Epithelial cell of proximal tubule (primary cell): ENCODE measurements at places on chromosomes 2 and 18. TPM values are rescaled to one million over a fixed set of nuclear protein-coding genes. Genes with fewer than 3 reads are reported as not detected.
A peak's percentile ranks its signal among the peaks of the same experiment; 100 is the strongest.

CHRND gene
- total RNA-seq: not detected in 2 replicates

GRCh38 chr2:71800106-71800809, 346.9 kb downstream of the DYSF start:
- no peak for DNase-seq

DNA sequence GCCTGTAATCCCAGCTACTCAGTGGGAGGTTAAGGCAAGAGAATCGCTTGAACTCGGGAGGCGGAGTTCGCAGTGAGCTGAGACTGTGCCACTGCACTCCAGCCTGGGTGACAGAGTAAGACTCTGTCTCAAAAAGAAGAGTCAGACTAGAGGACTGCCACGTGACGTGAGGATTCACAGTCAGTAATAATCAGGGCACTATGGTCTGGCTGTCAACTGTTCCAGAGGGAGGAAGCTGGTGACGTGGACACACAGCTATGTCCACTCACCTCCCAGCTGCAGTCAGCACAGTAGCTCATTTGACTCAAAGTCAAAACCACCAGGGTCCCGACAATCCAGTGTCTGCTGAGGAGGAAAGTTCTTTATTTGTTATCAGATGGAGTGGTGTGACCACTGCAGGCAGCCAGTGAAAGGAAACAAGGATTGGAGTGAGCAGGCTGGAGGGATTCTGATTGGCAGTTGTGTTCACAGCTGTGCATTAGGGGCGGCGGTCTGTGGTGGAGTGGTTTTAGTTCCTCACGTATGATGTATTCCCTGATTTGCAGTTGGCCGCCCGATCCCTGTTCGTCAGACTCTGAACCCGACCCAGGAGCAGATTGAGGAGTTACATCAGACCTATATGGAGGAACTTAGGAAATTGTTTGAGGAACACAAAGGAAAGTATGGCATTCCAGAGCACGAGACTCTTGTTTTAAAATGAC, 37.9 kb downstream of the MOGAT1 start:
- DNase-seq: no peak

DNA sequence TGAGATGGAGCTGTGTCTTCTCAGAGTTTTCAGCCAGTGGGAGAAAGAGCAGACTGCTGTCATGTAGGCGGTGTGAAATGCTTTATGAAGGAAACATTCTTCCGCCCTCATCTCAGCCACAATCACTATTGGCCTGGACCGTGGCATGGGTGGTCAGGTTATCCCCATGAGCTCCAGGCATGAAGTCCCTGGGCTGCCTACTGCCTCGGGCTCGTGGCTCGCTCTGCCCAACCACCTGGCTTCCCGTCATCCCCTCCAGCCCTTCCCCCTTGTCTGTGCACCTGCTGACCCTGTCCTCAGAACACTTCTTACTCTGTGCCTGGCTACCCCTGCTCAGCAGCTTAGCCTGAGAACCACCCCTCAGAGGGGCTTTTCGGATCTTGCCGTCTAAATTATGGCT, 15.5 kb downstream of the COLEC11 start:
- no peak for DNase-seq

DNA sequence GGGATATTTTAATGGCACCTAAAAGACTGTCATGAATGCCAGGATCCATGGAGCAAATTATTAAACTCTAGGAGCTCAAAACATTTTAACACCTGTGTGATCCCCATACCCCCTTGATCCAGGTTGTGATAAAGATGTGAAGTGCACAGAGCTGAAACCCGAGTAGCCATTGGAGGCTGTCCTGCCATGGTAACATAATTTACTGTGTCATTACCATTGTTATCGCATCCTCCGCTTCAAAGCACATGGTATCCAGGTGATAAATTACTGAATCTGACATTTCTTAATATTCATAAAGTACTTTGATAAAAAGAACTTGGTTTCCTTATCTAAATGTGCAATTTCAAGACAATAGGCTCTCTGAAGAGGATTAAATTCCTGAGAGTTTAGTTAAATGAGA, 109.3 kb downstream of the CHST9 start:
- DNase-seq: no peak

- DNase-seq: no peak
Measured at GRCh38 chr2:221572821-221573429, 821 bp upstream of the EPHA4 start.

GAL3ST2 gene
- total RNA-seq: 0.22 TPM in 1 of 2 replicates, not detected in the other

FSHR gene
- not detected in 2 replicates for total RNA-seq

DNA sequence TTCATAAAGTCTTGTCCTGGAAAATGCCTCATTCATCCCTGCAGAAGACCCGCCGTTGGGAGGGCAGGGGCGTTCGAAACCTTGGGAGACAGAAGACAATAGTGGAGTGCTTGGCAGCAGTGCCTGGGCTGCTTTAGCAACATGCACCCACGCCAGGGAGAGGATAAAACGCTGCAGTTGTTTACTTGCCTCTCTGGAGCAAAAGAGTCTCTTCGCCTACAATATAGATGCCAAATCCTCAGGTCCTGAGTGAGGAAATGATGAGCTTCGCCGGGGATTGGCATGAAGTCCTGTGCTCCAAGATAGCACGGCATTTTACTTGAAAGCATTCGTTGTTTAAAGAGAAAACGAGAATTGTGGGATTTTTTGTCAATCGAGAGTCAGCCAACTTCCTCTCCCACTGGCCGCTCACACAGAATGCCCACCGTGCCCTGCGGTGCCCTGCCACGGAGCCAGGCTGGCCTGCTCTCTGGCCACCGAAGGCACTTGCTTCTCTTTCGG, 152.5 kb upstream of the POU3F3 start:
- DNase-seq: no peak

SEMA4C gene
- 34.4 and 35.3 TPM in 2 replicates for total RNA-seq

CFAP53 gene
- 0.22 and 0.69 TPM in 2 replicates for total RNA-seq

DNA sequence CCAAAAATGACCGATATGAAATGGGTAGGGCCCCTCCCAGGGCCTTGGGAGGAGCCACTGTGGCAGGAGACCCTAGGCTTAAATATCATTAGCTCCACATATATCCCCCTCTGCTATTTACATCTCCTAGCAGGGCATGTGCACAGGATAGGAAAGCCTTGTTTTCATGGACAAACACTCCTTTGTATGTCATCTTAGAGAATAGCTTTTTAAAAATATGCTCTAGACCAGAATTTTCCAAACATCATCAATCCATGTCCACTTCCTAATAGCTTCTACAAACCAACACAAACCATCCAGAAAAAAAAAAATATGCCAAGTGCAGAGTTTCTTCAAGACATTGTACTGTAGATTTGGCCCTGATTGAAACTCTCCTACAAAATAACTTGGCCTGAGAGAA, 10.8 kb downstream of the DAPL1 start:
- DNase-seq: no peak

DNA sequence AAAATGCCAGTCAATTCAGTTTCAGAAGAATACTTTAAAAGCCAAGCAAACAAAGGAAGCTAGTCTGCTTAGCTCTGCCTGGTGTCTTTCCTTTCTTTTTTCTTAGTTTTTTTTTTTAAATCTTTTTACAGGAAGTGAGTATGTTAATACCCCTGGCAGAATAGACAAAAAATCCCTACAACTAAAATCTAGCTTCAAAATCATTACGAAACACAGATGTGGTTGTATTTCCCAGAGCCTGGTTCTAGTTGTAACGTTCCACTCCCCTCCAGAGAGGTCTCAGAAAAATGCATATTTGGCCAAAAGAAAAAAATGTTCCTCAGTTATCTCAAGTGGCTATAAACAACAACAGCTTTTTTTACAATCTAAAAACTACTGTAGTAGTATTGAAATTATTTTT, 202.1 kb upstream of the RND3 start:
- no peak for DNase-seq

GRCh38 chr2:43406651-43407279, 180.4 kb upstream of the ZFP36L2 start:
- no peak for DNase-seq

DNA sequence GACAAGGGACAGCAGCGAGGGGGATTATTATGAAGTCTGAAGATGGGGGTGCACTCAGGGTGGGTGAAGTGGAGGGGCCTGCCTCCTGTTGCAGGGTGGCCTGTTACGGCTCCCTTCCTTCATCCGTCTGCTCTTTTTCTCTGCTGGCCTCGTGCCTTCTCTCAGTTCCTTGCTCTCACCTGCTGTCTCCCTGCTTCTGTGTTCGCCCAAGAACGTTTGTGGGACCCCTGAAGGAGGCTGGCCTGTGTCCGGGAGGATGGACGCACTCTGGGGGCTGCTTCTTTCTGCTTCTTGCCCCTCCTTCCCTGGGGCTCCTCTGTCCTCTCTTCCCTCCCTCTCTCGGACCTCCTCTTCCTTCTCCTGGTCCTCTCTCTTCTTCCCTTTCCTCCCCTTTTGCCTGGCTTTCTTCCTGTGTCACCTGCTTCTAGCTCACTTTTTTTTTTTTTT, 13.8 kb downstream of the MROH2A start:
- no peak for DNase-seq

DNA sequence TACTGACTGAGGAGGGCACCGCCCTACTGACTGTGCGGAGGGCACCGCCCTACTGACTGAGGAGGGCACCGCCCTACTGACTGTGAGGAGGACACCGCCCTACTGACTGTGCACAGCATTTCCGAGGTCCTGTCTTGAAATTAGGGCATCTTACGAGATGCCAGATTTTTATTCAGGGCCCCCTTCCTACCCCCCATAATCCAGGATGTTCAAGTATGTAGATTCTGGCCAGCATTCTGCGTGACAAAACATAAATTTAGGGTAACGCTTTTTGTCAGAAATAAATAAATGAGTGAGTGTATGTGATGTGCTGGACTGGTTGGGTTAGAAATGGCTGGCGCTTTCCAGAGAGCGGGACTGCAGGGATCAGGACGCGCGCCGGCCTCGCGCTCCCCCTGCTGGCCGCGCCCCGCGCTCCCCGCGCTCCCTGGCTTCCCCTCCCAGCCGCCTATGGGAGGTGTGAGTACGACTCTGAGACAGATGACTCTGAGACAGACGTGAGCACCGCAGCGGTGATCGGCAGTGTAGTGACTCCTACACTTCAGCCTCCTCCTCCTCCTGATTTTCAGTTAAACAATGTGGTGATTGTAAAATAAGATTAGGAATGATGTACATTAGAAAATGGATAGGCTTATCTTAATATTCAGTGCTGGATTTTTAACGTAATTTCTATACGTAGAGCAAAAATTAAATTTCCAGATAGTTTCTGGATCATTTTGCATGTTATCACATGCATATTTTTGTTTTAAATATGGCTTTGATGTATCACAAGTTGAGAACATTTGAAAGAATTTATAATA, 149.2 kb upstream of the NFATC1 start:
- no peak for DNase-seq

CCDC138 gene
- total RNA-seq: 9.7 and 14.6 TPM in 2 replicates

- no peak for DNase-seq
Measured at GRCh38 chr2:129800285-129800684, 179.2 kb upstream of the RAB6C start.

DNA sequence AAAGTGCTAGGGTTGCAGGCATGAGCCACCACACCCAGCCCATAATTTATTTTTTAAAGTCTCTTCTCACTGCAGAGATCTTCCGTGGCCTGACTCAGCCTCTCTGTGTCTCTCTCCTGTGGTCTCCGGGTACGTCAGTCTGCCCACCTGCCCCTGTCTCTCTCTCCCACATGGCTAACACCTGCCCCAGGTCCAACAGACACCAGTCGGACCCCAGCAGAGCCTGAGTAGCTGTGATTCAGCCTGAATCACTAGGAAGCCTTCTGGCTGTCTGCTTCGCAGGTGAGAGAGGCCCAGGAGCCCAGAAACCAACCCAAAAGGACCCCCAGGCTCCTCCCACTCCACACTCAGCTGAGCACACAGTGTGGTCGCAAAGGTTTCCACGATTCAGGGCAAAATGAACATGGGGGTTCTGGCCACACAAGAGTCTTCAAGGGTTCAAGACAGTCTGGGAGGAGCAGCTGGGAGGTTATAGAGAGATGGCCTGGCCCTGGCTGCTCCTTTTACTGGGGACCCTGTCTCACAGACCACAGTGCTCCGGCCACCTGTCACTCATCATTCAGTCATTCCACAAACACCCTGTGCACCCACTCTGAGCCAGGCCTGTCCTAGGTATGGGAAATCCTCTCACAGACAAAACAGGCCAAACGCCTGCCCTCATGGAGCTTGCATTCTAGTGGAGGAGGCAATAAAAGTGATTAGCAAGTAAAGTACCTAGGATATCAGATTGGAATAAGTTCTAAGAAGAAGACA, 8.6 kb downstream of the RUFY4 start:
- DNase-seq: no peak

GRCh38 chr2:133109772-133110171, 439.8 kb upstream of the LYPD1 start:
- DNase-seq: peak; percentile 48

GRCh38 chr2:166417669-166418068, 41.9 kb upstream of the SCN9A start:
- DNase-seq: no peak

ABCB6 gene
- total RNA-seq: 9.3 and 11.7 TPM in 2 replicates

SLC9A4 gene
- 0.36 and 0.40 TPM in 2 replicates for total RNA-seq

UGT1A4 gene
- 0.07 TPM in 1 of 2 replicates, not detected in the other for total RNA-seq

DSG1 gene
- total RNA-seq: not detected in 2 replicates

DNA sequence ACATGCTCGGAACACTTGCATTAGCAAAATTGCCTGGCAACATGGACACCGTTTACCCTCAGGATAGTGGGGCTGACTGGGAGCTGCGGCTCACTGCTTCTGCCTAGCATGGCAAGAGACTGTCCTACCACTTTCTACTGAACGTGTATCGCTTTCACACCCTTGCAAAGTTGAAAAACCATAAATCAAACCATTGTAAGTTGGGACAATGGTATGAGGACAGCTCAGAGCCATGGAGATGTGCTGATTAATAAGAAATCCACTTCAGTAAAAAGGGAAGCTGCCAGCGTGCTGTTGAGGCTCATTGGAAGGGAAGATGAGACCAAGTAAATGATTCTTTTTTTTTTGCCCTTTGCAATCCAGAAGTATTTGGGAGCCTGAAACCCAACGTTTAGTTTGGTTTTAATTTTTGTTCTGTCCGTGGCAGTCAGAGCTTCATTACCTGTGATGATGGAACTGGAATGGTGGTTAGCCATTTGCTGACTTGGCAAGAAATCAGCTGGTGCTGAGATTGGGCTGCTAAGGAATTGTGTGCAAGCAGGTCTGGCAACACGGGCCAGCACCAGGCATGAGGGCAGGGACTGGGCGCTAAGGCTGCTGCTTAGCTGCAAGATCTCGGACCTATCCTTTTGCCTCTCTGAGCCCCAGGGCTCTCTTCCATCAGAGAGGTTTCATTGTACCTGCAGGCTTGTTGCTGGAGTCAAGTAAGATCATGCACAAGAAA, 75.5 kb upstream of the HS6ST1 start:
- DNase-seq: no peak

- DNase-seq: no peak
Measured at GRCh38 chr2:98026927-98027522, 31.3 kb upstream of the TMEM131 start.
